Right kidney (tissue), 9 donors: ENCODE measurements at places on chromosomes 7 and 10.
A peak's percentile ranks its signal among the peaks of the same experiment; 100 is the strongest.

- DNase-seq = no peak
Observed at GRCh38 chr10:50892467-50892866, 7.0 kb upstream of the A1CF start.

DNA sequence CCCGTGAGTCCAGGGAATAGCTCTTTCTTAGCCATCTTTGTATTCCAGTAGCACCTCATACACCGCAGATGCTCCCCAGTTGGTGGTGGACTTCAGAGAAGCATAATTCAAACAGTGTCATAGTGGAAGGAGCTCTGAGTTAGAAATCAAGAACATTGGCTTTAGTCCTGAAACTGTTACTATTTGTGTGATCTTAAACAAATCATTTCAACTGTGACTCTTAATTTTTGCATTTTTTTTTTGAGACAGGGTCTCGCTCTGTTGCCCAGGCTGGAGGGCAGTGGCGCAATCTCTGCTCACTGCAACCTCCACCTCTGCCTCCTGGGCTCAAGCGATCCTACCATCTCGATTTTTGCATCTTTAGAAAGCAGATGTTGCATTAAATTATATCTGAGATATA, 1.8 kb downstream of the BPGM start:
- no peak for DNase-seq

DNA sequence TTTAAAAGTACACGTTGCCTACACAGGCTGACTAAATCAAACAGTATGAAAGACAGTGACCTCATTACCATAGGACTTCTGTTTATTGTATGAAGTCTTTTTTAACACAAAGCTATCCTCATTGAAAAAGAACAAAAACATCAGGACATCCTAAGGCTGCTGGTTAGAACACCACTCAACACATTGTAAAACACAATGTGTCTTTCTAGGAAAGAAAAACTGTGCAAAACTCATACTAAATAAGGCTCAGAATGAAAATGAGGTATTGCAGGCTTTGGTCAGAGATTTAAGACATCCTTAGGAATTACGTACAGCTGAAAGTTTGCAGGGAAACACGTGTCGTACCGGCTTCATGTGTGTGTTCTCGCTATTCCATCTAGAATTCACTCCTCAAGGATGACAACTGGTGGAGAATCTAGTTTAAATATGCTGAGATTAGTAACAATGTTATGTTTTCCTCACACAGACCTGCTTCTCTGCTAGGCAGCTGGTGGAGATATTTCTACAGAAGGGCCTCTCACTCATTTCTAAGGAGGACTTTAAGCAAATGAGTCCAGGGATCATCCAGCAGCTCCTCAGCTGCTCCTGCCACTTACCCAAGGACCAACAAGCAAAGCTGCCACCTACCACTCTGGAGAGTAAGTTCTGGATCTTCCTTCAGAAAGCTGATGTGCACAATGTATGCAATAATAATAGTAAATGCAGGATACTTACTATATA, 29.3 kb downstream of the SLC39A12 start:
- DNase-seq = no peak

- DNase-seq = no peak
Observed at GRCh38 chr10:120729547-120729946, 121.6 kb upstream of the WDR11 start.

DNA sequence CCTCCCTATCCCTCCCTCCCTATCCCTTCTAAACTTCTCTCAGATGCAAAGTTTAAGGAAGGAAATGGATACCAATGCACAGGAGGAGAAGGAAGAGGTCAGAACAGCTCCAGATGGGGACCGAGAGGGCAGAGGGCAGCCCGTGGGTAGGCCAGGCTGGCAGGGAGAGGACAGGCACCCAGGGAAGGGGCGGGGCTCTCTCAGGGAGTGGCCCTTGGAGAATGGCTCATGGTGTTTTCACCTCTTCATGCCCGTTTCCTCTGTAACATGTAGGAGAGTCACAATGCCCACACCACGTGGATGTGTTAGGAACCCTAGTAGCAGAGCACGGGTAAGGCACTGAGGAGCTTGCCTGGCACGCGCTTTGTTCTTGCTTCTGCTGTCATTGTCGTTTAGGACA, 264.5 kb downstream of the CELF2 start:
- DNase-seq = no peak

GRCh38 chr7:23020742-23021401, 6.9 kb upstream of the HYCC1 start:
- DNase-seq = no peak

DNA sequence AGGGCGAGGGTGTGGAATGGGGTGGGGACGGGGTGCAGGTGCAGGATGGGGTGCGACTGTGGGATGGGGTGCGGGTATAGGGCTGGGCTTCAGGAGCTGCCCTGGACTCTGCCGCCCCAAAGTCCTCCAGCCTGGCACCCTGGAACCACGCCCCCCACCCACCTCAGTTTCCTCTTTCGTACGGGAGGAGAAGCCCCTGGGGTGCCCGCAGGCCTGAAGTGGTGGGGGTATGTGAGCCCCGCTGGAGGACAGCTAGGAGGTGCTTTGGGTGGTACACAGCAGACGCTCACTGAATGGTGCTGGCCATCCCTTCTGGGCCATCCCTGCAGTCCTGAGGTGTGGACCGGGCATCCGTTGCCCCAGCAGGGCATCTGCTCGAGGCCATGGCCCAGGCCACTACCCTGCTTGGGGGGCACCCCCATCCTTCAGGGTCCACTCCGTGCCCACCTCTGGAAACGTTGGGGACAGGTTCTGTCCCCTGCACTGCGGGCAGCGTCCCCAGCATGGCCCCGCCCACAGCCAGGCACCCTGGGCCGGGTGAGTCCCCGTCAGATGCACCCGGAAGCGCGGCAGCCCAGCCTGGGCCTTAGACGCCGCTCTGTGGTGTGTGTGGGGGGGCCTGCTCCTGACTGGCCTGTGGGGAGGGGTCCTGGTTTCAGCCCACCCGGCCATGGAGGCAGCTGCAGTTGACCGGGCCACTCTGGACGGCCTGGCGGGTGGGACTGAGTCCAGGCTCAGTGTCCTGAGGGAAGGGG, 41.6 kb downstream of the UNCX start:
- DNase-seq = no peak

DNA sequence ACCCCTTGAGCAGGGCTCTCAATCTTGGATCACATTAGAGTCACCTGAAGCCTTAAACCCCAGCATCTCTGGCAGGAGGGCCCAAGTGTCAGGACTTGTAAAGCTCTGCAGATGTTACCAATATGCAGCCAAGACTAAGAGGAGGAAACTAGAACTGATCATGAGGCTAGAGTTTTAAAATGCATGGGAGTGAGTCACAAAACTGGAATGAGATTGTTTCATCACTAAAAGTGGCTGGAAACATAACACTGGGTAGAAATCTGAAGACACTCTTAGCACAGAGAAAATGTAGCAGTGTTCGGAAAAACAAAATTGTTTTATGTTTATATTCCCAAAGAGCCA, 63.3 kb upstream of the GHITM start:
- no peak for DNase-seq

GRCh38 chr10:101616415-101617101, 28.4 kb downstream of the DPCD start:
- no peak for DNase-seq

GRCh38 chr7:76054123-76055120, 6.5 kb downstream of the MDH2 start:
- no peak for DNase-seq

DNA sequence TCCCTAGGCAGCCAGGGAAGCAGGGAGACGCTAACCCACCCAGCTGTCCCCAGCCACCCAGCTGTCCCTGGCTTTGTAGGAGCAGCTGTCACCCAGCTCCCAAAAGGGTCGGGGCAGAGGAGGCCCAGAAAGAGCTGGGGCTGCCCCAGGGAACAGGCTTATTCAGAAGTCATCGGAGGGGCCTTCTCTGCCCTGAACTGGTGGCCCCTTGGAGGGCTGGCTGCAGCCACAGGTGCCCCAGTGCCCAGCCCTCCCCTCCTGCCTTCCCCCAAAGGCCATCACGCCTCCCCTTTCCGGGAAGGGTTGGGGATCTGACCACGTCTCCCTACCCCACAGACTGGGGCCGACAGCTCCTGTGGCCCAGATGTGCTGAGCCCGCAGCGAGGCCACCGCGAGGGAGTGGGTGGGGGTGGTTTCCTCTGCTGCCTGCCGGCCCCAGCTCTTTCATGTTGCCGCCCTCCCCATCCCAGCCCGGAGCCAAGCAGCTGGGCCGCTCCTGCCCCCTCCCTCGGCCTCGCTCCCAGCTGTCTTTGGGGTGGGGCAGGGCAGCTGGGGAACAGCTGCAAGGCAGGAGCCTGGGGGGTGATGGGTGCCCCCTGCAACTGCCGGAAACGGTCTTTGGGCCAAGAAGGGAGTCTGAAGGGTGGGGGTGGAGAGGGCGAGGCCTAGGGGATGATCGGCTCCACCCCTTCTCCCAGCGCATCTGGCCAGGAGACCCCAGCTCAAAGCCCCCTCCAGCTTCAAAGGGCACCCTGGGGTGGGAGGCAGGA, 16.8 kb downstream of the TRIM8 start:
- peak; percentile 67 for DNase-seq

DNA sequence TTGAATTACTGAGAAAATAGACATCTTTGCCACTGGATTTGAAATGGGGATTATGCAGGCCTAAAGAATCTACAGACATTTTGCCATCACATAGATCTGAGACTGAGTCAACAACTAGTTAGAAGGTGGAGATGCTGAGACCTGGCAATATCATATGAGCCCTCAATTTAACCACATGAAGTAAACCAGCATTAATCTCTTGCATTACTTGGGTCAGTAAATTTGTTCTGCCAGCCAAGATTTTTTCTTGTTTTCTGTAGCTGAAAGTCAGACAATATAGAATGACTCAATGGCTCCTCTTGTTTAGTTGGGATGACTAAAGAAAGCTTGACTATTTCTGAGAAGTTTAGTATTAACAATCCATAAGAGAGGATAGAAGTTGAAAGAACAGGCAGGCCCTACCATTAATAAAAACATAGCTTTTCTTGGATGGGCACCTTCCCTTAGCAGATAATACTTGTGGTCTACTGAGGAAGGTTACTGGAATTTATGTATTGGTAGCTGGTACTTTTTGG, 396.7 kb upstream of the SORCS1 start:
- DNase-seq = no peak

- no peak for DNase-seq
Observed at GRCh38 chr10:99920901-99921300, 88.8 kb downstream of the DNMBP start.

DNA sequence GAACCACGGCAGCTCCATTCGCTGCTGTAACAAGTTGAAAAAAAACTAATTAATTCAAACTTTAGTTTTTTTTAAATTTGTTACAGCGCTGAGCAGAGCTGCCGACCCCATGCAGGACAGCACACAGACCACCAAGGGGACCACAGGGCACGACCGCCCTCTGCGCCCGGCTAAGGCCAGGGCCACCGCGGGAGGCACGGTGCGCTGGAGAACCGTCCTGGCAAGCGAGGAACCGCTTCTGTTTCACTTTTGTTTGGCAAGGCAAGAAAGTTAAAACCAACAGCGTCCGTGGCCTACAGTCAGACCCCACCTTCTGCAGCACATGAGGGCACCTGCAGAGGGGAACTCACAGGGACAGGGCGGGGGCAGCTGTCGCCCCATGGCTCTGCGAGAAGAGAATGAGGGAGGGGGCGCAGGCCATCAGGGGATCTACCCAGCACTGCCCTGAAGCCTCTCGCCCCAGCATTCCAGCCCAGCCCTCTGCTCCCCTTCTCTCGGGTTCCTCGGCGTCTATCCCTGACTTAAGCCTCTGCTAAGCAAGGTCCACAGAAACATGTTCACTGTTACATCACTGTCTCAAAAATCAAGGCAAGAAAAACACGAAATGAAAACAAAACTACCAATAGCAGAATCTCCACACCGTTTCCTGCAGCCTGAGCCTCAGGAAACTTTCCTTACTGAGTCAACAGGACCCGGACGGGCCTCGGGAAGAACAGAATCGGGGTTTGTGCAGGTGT, 204.4 kb downstream of the DIP2C start:
- DNase-seq = peak; percentile 30

DNA sequence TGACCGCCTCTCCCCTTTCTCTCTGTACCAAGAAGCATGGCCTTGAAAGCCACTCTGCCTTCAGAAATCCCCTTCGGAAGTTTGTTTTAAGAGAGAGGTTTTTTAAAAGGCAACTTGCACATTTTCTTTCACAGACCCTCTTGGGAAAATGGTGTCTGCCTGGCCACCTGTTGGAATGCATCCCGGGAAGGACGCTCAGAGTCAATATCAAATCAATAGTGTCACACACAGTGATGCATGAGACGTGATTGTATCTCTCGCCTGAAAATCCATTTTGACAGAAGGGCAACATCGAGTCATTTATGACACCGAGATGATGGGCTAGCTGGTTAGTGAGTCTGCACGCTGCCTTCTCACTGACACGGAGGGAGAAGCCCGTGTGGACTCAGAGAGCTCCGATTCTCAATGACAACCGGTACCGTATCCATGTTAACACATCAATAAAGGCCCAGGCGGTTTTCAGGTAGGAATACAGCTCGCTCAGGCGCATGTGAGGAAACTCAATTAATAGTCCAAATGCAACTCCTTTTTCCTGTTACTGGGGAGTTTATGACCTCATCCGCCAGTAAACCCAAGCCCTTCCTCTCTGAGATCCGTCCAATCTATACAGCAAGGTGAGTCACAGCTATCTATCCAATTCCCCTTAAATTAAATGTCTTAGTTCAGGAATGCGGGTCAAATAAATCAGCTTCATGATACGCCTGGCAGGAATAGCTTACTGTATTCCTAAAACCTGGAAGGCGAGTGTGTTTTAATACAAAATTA, 621.5 kb upstream of the MKI67 start:
- DNase-seq = no peak

GRCh38 chr7:41889472-41889871, 186.6 kb upstream of the INHBA start:
- no peak for DNase-seq

- DNase-seq = no peak
Observed at GRCh38 chr7:82323806-82324205, 119.8 kb downstream of the CACNA2D1 start.

DNA sequence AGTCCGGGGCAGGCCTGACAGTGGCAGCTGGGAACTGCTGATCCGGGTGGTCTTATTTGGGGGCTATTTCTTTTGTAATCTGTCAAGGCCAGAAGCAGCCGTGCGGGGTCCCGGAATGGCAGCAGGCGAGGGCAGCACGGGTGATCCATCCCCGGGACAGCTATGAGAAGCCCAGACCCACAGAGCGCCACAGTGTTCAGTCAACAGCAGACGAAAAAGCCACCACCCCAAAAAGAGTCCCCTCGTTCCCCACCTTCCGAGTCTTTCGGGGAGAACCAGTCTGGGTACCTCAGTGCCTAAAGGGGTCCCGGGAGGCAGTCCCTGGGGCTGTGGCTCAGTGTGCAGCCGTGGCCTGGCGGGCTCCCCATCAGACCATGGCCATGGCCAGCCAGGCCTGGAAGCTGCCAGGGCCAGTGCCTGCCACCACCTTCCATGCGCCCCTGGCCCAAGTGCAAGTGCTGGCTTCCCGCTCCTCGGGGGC, 125.1 kb upstream of the KCTD7 start:
- no peak for DNase-seq

DNA sequence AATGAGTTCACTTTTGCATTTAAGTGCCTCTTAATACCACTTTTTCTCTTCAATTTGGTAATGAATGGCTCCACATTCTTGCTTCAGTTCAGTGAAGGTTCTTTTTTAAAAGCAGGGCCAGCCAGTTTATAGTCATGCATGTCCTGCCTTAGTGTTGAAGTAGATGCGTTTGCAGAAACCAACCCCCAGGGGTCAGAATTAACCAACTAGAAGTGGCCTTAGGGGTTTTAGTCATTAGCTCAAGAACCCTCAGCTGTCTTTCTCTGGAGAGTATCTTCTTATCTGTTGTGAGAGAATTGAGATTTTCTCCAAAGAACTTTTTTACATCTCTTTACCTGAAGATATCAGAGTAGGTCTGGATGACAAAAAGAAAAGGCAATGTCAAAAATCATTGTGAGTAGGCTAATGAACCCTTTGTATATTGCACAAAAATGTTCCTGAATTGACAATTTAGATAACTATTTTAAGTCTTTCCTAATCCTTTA, 82.2 kb downstream of the PIK3CG start:
- peak; percentile 18 for DNase-seq

GRCh38 chr7:8363407-8364015, 69.9 kb upstream of the NXPH1 start:
- DNase-seq = no peak
